ENCODE measurements at places on chromosomes 16 and 17. TPM values are rescaled to one million over a fixed set of nuclear protein-coding genes. Genes with fewer than 3 reads are reported as not detected.

The FA2H gene
- 21.3 TPM for total RNA-seq

The RHBDL3 gene
- not detected for total RNA-seq

The PRPSAP1 gene
- 81.3 TPM for total RNA-seq

GRCh38 chr16:50245417-50246298 lies 20.7 kb upstream of the ADCY7 start:
- DNase-seq: peak; percentile 90
- peak overlapping the region; percentile 89 for H3K27ac ChIP-seq
- peaks cover 14% of the 10 kb centered on the region for H3K4me1 ChIP-seq
- peak overlapping the region; percentile 47 for H3K4me3 ChIP-seq
- H3K27me3 ChIP-seq: no peaks in the 10 kb centered on the region
- H3K36me3 ChIP-seq: no peaks in the 10 kb centered on the region

GRCh38 chr16:2341456-2342447 lies 1.2 kb upstream of the ABCA3 start:
- H3K27me3 ChIP-seq: no peaks in the 10 kb centered on the region
- 0 out of 2 replicates have a peak, but pooled peaks cover 3% of the 10 kb centered on the region for H3K4me1 ChIP-seq
- peak overlapping the region; percentile 76 for H3K4me3 ChIP-seq
- no peak for DNase-seq

- no peaks in the 10 kb centered on the region for H3K36me3 ChIP-seq
- no peak for DNase-seq
These were observed 8.7 kb upstream of the ATP2A3 start for GRCh38 chr17:3972931-3973330.

DNA sequence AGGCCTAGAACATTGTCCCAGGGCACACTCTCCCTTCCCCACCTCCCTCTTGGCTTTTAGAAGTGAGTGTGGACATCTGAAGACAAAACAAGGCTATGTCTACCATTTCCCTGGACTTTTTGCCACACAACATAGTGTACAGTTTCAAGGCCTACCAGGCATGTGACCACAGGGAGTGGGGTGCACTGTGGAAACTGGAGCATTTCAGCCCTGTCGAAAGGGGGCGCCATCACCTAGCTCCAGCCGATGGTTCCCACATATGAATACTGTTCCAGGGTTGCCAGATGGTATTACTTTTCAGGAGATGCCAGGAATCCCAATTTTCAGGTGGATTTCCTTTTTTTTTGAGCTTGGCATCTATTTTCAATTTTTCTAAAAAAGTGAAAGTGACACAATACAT lies 140.7 kb downstream of the KATNIP start:
- H3K36me3 ChIP-seq: no peaks in the 10 kb centered on the region
- no peak overlapping the region for H3K27ac ChIP-seq
- no peak for DNase-seq
- no peaks in the 10 kb centered on the region for H3K4me1 ChIP-seq
- H3K27me3 ChIP-seq: no peaks in the 10 kb centered on the region
